ENCODE measurements at places on chromosomes 5 and 9. TPM values are rescaled to one million over a fixed set of nuclear protein-coding genes. Genes with fewer than 3 reads are reported as not detected.

Gene GDNF
- 0.04 TPM for total RNA-seq

Gene C9orf50
- total RNA-seq = not detected

Gene TICAM2
- 0.47 TPM for total RNA-seq

Gene RAPGEF6
- total RNA-seq = 5.3 TPM

Gene SLC27A6
- 1.5 TPM for total RNA-seq
